Suppressor macrophage treated with lipopolysaccharide for 1 hour (primary cell): ENCODE measurements at places on chromosomes 11 and 22.

GRCh38 chr11:106152824-106153223 lies 75.4 kb downstream of the AASDHPPT start:
- DNase-seq, result no peak

DNA sequence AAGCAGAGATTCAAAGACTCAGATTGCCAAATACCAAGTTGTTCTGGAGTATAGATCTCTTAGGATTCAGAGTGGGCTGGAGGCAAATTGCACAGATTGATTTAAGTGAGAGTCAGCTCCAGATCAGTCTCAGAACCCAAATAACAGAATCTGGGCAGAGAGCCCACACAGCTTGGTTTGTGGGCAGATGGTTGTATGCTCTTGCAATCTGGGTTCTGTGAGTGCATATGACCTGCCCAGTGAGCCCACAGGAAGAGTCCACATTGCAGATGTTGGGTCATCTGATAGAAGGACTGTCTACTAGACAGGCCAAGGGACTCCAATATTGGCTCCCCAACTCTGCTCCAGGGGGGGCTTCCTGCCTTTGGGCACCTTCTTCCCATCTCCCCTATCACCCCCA lies 65.9 kb downstream of the ADAMTS15 start:
- no peak for DNase-seq

DNA sequence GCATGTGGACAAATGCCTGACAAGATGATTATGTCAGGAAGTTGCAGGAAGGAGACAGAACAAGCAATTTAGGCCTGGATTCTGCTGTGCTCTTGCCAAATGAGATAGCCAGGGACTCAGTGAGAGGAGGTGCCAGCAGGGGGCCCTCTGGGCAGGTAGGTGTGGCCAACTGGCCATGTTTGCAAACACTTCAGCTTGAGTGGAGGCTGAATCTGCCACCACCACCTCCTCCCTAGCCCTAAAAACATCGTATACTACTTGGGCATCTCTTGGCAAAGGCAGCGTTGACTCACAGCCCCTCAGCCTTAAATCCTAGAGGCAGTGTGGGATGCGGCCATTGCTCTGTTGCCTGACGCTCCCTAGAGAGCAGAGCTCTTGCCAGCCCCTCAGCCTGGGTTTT lies 95.1 kb upstream of the PLET1 start:
- peak; percentile 28 for DNase-seq

DNA sequence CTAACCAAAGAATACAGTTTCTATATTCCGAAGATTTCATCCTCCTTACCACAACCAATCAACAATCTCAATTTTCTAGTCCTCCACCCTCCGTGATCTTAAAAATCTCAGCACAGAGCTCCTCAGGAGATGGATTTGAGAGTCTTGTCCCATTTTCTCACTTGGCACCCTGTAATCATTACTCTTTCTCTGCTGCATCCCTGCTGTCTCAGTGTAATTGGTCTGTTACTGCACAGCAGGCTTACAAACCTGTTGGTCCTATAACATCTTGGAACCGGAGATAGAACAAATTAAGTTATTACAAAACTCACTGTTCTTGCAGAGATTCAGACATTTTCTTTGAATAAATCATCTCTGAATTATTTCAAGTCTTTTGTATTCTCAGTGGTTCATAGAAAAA lies 1227.2 kb downstream of the JRKL start:
- DNase-seq, result no peak

- no peak for DNase-seq
Measured at GRCh38 chr11:46065681-46066080, 55.6 kb downstream of the PHF21A start.

- DNase-seq, result peak; percentile 67
Measured at GRCh38 chr11:61091373-61092279, 10.7 kb upstream of the CD5 start.

GRCh38 chr11:34614344-34615104 lies 6.4 kb upstream of the EHF start:
- DNase-seq, result peak; percentile 79

GRCh38 chr22:17980638-17981051 lies 43.7 kb downstream of the MICAL3 start:
- peak; percentile 24 for DNase-seq
